ENCODE measurements at places on chromosomes 4 and X. TPM values are rescaled to one million over a fixed set of nuclear protein-coding genes. Genes with fewer than 3 reads are reported as not detected.

DNA sequence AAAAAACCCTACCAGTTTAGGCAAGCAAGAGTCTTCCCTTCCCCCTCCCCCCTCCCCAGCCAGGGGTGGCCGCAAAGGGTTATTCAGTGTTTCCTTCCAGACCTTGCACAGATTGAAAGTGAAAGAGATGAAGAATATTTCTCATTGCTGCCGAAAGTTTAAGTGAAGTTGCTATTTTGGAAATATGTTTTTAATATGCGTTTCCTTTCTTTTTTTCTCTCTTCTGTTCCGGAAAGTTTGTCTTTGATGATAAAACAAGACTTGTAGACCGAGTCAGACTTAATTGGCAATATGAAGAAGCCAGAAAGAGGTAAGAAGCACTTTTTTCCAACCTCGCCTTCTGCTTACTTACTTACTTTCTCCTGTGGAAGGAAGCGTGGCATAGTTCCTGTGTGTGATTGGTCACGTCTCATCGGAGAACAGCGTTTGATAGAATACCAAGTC is 58.5 kb upstream of the CLCN4 start:
- peak overlapping the region; percentile 85 for H3K4me3 ChIP-seq
- H3K27ac ChIP-seq: peak overlapping the region; percentile 91
- peaks cover 52% of the 10 kb centered on the region for H3K36me3 ChIP-seq
- peaks cover 62% of the 10 kb centered on the region for H3K4me1 ChIP-seq
- H3K27me3 ChIP-seq: no peaks in the 10 kb centered on the region

DNA sequence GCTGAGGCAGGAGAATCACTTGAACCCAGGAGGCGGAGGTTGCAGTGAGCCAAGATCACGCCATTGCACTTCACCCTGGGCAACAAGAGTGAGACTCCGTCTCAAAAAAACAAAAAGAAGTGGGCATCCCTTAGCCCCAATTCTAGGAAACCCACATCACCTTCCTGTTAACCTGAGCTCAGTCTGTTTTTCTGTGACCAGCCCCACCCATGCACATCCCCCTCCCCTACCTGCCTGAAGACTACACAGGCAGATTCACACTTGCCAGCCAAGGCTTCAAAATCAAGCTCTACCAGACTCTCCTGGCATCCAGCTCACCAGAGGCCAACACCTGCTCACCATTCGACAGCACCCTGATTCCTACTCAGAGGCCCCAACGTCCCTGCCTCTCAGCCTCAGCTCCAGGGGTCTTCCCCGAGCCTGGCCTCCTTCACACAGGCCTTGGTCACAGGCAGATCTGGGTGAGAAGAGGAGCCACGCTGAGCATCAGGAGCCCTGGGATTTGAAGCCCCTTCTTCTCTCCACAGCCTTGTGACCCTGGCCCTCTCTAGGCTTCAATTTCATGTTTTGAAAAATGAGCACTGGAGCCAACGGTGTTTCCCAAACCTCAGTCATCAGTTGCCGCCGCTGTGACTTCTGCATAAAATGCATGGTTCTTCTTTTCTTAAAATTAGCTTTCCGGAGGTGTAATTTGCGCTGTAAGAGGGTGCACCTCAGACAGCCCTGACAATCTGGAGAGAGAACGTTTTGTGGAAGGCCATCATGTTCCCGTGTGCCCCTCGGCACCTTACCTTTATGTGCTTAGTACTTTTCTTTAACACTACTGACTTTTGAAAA is 47.3 kb downstream of the JAKMIP1 start:
- no peak overlapping the region for H3K27ac ChIP-seq
- H3K36me3 ChIP-seq: no peaks in the 10 kb centered on the region
- H3K27me3 ChIP-seq: peaks cover 1% of the 10 kb centered on the region
- no peak overlapping the region for H3K4me3 ChIP-seq

GRCh38 chrX:85052205-85052604 is 48.5 kb downstream of the APOOL start:
- H3K4me3 ChIP-seq: no peak overlapping the region
- DNase-seq: no peak
- peaks cover 6% of the 10 kb centered on the region for H3K36me3 ChIP-seq

GRCh38 chrX:132165651-132166050 is 37.8 kb upstream of the FRMD7 start:
- no peak overlapping the region for H3K27ac ChIP-seq
- H3K36me3 ChIP-seq: no peaks in the 10 kb centered on the region
- peaks cover 1% of the 10 kb centered on the region for H3K27me3 ChIP-seq
- no peak for DNase-seq
- no peak overlapping the region for H3K4me3 ChIP-seq

DNA sequence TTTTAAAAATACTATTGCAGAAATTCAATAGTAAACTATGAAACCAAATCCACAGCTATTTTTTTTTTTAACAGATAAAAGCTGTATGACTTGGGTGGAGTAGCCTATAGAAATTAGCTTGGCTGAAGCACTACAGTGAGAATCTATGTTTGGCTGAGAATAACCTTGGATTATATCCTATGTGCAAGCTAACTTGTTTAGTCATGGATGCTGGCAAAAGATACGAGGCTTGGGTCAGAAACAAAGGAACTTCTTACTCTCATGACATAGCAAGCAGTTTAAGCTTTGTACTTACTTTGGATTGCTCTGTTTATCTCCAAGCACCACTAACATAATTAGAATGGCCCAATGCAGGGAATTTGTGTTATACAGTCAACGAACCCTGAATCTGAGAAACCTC is 119.2 kb upstream of the GRID2 start:
- no peak overlapping the region for H3K27ac ChIP-seq
- DNase-seq: no peak
- no peaks in the 10 kb centered on the region for H3K36me3 ChIP-seq
- H3K4me3 ChIP-seq: no peak overlapping the region

DNA sequence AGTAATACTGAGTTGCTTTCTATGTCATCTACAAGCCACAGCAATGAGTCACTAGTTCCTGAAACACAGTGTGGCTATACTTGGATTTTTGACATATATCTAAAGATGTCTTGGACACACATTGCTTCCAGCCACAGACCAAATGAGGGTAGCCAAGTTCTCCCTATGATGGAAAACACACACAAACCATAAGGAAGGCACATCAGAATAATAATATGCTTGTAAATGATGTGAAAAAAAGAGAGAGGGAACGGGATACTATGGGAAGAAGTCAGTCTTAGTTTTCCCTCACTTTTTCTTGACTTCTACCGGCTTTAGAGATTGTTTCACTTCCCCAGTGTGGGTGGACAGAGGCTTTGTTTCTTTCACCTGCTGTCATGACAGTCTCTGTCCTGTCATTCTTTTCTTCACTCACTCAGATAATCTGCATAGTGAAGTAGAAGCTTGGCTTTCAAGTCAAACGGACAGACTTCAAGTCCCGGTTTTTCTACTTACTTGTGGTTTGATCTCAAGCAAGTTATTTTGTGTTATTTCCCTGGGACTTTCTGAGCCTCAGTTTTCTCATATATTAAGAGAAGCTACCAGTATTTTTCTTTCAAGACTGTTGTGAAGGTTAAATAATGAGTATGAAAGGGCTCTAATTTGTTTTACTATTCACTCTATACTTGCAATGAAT is 34.7 kb downstream of the P2RY10 start:
- H3K27me3 ChIP-seq: no peaks in the 10 kb centered on the region
- peaks cover 14% of the 10 kb centered on the region for H3K4me1 ChIP-seq
- H3K27ac ChIP-seq: peak overlapping the region; percentile 78
- peak overlapping the region; percentile 63 for H3K4me3 ChIP-seq
- no peak for DNase-seq
- peaks cover 1% of the 10 kb centered on the region for H3K36me3 ChIP-seq

PAGE2B gene
- total RNA-seq: not detected

ASB11 gene
- total RNA-seq: not detected
